Neuronal stem cell (in vitro differentiated cells): ENCODE measurements at places on chromosomes 6 and 20.

DNA sequence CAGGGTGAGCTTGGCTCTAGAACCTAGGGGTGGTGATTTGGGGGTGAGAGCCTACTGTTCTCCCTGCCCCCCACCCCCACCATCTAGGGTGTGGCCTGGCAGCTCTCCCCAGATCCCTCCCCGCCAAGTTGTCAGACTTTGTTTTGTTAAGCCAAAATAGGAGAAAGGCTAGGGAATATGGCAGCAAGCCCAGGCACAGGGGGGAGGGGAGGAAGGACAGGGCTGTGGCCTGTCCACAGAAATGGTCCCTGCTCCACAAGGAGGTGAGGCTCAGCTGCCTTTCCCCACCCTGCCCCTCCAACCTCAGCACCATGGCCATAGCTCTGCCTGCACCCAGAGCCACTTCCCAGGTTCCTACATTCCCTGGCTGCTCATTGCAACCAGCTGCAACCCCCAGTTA, 17.2 kb downstream of the SCUBE3 start:
- no peak for DNase-seq

- no peak for DNase-seq
Observed at GRCh38 chr6:142303176-142303533, 1.3 kb downstream of the ADGRG6 start.

DNA sequence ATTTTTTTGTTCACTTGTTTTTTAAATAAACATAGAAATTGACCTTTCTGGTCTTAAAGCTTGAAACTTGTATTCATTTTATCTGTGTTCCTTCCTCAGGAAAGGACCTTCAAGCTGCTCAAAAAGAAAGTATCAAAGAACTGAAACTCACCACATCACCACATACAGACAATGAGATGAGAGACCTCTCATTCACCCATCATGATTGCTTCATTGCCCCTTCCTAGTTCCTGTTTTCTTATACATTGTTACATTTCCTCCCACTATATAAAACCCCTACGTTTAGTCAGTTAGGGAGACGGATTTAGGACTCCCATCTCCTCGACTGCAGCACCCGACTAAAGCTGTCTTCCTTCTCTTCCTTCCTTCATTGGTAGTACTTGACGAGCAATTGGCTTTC, 180.5 kb upstream of the OPRM1 start:
- no peak for DNase-seq

DNA sequence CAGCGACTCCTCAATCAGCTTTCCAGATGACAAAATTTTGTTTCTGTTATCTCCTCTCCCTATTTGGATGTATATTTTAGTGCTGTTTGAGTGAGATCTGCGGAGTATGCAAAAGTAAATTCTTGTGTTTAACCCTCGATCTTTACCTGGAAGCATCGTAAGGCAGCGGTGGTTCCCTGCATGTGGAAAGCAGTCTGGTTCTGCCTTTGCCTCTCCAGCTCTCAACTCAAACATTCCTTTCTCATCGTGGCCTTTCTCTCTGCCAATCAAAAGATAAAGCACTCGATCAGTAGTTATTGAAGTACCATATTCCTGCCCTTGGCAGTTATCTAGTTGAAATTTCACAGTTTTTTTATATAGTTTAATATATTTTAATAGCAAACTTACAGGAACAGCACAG, 44.0 kb upstream of the BTN3A2 start:
- DNase-seq = no peak

- no peak for DNase-seq
Observed at GRCh38 chr20:19652591-19653026, 105.4 kb upstream of the RIN2 start.

- no peak for DNase-seq
Observed at GRCh38 chr6:17388365-17388764, 5.0 kb upstream of the CAP2 start.

DNA sequence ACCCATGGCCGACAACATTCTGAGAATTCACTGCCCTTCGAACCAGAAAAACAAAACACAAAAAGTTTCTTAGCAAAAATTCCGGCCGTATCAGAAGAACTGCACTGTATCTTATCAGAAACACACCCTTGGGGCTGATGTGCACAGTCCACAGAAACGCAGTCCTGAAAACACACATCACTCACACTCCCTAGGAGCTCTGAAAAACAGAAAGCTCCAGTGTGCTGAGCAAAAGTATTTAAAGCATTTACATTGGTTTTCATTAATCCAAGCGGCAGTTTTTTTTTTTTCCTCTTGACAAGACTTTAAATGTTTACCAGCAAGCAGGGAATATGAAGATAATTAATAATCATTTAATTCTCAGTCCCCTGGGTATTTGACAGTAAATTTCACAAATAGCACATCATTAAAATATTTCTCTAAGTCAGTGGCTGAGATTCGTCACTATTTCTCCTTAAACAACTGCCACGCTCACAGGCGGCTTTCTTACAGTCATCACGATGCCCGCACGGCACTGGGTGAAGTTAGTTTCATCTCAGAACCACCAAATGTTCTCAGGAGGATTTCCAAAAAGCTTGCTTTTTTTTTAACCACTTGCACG, 13.3 kb downstream of the NFATC2 start:
- DNase-seq = no peak

DNA sequence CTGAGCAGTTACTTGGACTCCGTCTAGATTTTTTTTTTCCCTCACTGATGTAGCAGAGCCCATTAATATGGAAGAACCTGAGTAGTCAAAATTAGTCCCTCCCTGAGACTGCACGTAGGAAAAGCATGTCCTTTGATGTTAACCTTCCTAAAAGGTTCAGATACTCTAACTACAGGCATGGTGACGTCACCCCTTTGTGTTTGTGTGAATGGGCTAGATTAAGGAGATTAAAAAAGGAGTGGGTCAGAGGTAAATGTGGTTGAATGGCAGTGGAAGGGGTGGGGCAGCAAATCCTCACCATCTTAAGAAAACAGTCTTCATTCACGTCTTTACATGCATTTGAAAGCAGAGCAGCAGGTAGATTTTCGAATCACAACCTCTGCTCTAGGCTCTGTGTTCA, 521.1 kb downstream of the TFAP2B start:
- peak; percentile 71 for DNase-seq

DNA sequence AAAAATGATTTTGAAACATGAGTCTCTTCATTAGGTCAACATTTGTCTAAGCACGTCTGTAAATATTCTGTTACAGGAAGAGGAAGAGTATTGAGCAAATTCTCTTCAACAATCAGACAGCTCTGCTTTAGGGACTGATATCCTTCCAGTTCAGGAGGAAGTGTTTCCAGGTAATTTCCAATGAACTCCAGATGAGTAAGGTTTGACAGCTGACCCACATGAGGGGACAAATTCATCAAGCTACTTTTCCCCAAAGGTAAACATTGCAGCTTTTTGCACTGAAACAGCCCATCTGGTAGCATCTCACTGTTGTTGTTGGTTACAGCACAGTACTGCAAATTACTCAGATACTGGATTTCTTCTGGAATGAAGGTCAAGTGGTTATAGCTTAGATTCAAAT, 18.1 kb downstream of the ENPP1 start:
- DNase-seq = no peak

GRCh38 chr6:132298344-132298949, 102.8 kb downstream of the MOXD1 start:
- no peak for DNase-seq

DNA sequence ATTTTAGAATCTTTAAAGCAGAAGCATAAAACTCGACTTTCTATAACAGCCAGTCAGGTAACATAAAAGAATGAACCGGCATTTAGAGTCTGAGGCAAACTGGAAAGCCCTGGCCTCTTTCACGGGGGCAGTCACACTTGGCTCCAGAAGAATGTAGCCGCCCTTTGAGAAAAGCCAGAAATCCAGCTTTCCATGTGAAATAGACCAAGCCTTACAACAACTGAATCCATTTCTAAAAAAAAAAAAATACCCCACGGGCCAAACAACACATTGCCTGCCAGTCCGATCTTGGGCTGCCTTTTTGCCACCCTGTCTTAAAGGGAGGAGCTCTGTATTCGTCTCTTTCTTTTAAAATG, 252.9 kb upstream of the TAB2 start:
- DNase-seq = no peak

DNA sequence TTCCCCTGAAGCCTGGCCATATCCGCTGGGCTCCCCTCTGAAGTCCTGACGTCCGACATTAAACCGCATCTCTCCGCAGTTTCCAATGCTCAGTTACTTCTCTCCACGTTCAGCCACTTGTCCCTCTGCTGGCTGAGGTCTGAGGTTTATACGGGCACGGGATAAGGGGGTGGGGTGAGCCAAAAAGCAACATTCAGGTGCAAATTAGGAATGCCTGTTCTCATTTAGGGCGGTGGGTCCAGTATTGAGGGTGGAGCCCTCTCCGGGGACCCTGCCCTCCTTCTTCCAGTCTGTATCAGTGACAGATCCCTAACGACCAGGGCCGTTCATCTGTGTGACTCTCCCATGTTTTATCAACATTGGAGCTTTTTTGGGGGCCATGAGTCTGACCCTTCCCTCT, 1454.4 kb downstream of the HACE1 start:
- no peak for DNase-seq

GRCh38 chr6:16355699-16356446, 117.5 kb downstream of the GMPR start:
- no peak for DNase-seq

- DNase-seq = no peak
Observed at GRCh38 chr6:131868836-131869235, 61.0 kb downstream of the ENPP1 start.

- DNase-seq = no peak
Observed at GRCh38 chr20:60904730-60905129, 347.3 kb upstream of the CDH4 start.

- no peak for DNase-seq
Observed at GRCh38 chr20:9402546-9402945, 111.8 kb upstream of the LAMP5 start.

DNA sequence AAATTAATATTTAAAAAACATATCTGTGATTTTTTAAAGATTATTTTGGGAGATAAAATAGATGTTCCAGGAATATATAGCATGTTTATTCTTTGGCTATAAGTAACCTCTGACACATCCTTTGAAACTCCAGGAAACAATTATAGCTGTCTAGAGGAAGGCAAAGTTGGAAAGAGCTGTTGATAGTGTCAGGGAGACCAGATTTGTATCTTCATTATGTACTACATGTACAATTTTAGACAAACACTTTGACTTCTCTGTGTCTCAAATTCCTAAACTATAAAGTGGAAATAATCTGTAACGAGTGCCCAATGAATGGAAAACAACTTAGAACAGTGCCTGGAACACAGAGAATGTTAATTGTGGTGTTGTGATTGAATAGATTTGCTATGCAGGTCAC, 25.6 kb upstream of the ADGRG6 start:
- DNase-seq = no peak

DNA sequence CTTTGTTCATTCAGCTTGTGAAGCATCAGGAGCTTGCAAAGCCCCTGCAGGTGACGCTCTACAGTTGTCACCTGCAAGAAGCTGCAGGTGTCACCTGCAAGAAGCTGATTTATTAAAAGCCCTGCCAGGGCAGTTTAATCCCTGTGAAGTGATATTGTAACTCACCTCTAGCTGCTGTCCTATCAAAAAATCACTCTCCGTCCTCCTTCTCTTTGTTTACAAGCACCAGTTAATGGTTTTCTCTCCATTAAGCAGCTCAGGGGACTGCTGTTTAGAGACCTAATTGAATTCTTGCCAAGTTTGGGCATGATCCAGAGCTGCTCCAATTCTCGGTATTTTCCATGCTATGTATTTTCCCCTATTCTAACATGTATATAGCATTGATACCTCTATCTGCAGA, 345.9 kb downstream of the ARHGAP18 start:
- DNase-seq = no peak

- DNase-seq = no peak
Observed at GRCh38 chr20:23285536-23285935, 65.1 kb upstream of the NXT1 start.

DNA sequence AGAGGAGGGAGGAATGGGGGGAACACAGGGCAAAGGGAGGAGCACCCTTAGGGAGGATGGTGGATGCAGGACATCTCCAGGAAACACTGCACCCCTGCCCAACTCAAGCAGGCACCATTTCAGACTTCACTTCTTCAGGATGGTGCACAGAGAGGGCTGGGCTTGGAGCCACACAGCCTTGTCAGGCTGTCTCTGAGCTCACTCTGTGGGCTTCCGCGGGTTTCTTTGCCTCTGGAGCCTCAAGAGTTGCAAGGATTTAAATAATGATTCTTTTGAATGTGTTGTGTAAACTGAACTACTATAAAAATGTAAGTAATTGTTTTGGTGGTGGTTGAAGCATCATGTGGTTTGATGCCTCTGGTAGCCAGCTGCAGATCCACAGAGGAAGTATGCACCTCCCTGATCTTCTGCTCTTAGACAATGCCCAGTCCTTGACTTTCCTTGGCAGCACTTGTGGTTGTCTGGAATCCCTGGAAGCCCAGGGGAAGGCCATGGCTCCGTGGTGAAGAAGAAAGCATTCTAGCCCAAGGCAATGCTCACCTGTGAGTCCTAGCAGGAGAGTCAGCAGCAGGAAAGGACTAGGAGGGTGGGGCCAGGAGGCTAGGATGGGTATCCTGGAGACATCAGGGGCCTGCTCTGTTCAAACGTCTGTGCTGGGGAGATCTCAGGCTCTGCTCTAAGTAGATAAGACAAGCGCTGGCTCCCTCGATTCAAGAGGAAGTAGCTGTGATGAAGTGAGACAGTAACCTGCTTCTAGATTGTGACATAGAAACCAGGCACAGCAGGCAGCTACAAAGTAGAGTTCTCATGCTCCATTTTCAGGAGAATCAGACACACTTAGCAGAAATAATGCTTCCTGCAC, 50.2 kb upstream of the SIRPG start:
- DNase-seq = no peak

DNA sequence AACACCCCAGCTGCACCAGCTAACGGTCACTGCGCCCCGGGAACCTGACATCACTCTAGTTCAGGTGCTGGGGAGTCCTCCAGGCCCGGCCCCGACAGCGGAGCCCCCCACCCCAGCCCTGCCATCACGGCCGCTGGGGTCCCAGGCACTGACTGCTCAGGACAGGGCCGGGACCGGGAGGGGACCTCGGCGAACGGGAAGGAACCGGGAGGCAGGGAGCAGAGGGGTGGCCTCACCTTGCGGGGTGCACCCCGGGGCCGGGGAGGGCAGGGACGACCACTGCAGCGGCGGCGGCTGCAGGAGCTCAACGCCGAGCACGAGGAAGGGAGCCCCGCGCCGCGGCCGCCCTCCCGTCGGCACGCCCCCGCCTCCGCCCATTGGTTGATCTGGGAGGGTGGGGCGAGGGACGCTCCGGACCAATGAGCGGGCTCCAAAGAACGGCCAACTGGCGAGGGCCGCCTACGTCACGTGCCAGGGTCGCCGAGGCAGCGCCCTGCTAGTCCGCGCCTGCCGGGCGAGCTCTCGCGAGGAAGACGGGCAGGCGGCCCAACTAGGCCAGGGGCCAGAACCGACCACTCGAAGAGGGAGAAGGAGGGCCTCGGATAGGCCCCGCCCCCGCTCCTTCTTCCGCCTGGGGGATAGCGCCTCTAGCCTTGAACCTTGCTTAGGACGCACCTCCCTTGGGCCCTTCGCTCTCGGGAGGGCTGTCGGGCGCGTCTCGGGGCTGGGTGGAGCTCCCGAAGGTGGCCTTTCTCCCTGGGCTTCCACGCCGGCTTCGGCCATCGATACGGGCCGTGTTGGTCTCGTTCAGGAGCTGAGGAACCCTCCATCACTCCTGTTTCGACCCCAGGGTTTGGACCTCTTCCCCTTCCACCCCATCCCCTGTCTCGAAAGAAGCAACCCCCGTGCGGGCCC, at the start of gene ADISSP:
TSS of gene ADISSP (minus strand) at position 327 of the 915 bp plus-strand sequence. CDS start 7,653 bp downstream, outside the sequence.
- DNase-seq = peak; percentile 95

GRCh38 chr20:24892522-24892921, 56.5 kb upstream of the CST7 start:
- DNase-seq = no peak

- DNase-seq = no peak
Observed at GRCh38 chr6:24935366-24936152, at the start of gene RIPOR2. TSS of gene RIPOR2 (minus strand) at chr6:24935960. CDS start at chr6:24935898, 62 bp downstream.

- no peak for DNase-seq
Observed at GRCh38 chr20:34896086-34896621, 19.7 kb downstream of the ACSS2 start.

GRCh38 chr6:146871611-146872425, 273.0 kb downstream of the ADGB start:
- no peak for DNase-seq
